Sigmoid colon (tissue), 7 donors: ENCODE measurements at places on chromosomes 12 and 14. TPM values are rescaled to one million over a fixed set of nuclear protein-coding genes. Genes with fewer than 3 reads are reported as not detected.
A peak's percentile ranks its signal among the peaks of the same experiment; 100 is the strongest.

GRCh38 chr12:71460850-71461609 is 21.4 kb downstream of the LGR5 start:
- no peaks in the 10 kb centered on the region for H3K36me3 ChIP-seq
- no peaks in the 10 kb centered on the region for H3K4me1 ChIP-seq
- no peak overlapping the region for H3K27ac ChIP-seq
- no peak for DNase-seq
- H3K27me3 ChIP-seq: no peaks in the 10 kb centered on the region

PPP1R1A gene
- total RNA-seq: 48.9 TPM

DNA sequence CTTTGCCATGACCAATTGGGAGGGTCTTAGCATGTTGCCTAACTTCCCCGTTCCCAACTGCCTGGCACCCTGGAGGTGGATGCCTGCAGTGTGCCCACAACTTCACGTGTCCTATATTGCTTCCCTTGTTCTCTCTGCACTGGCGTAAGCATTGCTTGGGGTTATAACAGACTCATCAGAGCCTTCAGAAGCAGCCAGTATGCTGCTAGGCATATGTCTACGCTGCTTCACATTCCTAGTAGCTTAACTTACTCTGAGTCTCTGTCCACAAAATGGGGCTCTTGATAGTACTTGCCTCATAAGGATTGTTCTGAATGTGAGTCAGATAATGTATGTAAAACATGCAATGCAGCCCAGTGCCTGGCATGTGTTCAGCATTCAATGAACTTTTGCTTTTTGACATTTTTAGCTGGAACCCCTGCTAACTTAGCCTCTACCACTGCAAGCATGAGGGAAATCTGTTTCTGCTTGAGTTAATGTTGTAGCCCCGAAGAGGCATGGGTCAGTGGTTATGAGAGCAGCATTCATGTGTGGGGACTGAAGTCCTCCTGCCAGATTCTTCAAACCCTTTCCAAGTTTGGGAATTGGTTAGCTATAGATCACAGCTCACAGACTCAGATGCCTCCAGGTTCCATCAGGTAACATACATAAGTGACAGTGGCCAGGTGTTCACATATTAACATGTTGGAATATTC is 2.8 kb downstream of the SLC5A8 start:
- H3K4me1 ChIP-seq: no peaks in the 10 kb centered on the region
- H3K36me3 ChIP-seq: no peaks in the 10 kb centered on the region
- H3K27ac ChIP-seq: no peak overlapping the region
- DNase-seq: no peak

DNA sequence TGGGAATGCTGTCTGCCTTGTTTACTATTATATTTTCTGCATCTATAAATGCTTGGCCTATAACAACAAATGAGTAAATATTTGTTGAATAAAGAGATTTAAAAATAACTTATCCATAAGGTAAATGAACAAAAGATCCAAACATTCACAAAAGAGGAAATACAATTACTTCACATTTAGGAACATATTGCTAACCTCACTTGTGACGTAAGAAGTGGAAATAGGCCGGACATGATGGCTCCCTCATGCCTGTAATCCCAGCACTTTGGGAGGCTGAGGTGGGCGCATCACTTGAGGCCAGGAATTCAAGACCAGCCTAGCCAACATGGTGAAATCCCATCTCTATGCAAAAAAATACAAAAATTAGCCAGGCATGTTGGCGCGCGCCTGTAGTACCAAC is 25.7 kb upstream of the CKAP4 start:
- H3K4me3 ChIP-seq: no peak overlapping the region
- H3K4me1 ChIP-seq: no peaks in the 10 kb centered on the region
- H3K27me3 ChIP-seq: no peaks in the 10 kb centered on the region
- H3K27ac ChIP-seq: no peak overlapping the region

DNA sequence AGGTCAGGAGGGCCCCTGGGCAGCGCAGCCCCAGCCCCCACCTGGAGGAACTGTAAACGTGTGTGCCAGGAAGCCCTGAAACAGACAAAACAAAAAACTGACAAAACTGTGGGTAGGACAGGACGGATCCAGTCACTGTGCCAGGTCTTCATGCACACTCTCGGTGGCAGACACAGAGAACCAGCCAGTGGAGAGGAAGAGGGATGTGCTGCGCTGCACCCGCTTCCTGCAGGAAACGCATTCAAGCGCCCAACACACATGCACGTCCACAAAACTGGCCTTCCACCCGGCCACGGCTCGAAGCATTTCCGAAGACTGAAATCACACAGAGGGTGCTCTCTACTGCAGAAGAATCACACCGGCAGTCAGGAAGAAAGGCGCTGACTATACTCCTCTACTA is 16.9 kb downstream of the BRF1 start:
- H3K4me3 ChIP-seq: no peak overlapping the region
- H3K36me3 ChIP-seq: no peaks in the 10 kb centered on the region
- H3K27me3 ChIP-seq: no peaks in the 10 kb centered on the region

HHIPL1 gene
- 10.8 TPM for total RNA-seq

- H3K4me1 ChIP-seq: peaks cover 31% of the 10 kb centered on the region
- H3K27ac ChIP-seq: no peak overlapping the region
- H3K27me3 ChIP-seq: no peaks in the 10 kb centered on the region
- DNase-seq: no peak
Observed at GRCh38 chr12:62716866-62717525, 218.0 kb downstream of the PPM1H start.

GDF3 gene
- not detected for total RNA-seq

- DNase-seq: no peak
- no peaks in the 10 kb centered on the region for H3K27me3 ChIP-seq
- H3K27ac ChIP-seq: peak overlapping the region; percentile 84
- H3K36me3 ChIP-seq: no peaks in the 10 kb centered on the region
- peaks cover 52% of the 10 kb centered on the region for H3K4me1 ChIP-seq
Observed at GRCh38 chr14:50001151-50001998, 108.5 kb downstream of the ARF6 start.

GRCh38 chr12:1429980-1430379 is 164.4 kb downstream of the FBXL14 start:
- no peak overlapping the region for H3K4me3 ChIP-seq
- H3K27me3 ChIP-seq: no peaks in the 10 kb centered on the region
- H3K4me1 ChIP-seq: no peaks in the 10 kb centered on the region

GRCh38 chr12:49098035-49098451 is 3.4 kb upstream of the DHH start:
- H3K27ac ChIP-seq: no peak overlapping the region
- H3K4me1 ChIP-seq: peaks cover 15% of the 10 kb centered on the region
- H3K36me3 ChIP-seq: peaks cover 63% of the 10 kb centered on the region

GRCh38 chr12:102573237-102573636 is 92.9 kb upstream of the IGF1 start:
- H3K4me1 ChIP-seq: no peaks in the 10 kb centered on the region
- H3K27ac ChIP-seq: no peak overlapping the region
- no peaks in the 10 kb centered on the region for H3K36me3 ChIP-seq
- no peaks in the 10 kb centered on the region for H3K27me3 ChIP-seq
- no peak for DNase-seq

GRCh38 chr12:109385339-109386058 is 37.8 kb downstream of the MYO1H start:
- H3K27ac ChIP-seq: peak overlapping the region; percentile 21
- H3K4me1 ChIP-seq: no peaks in the 10 kb centered on the region

DENND5B gene
- total RNA-seq: 19.5 TPM

DNA sequence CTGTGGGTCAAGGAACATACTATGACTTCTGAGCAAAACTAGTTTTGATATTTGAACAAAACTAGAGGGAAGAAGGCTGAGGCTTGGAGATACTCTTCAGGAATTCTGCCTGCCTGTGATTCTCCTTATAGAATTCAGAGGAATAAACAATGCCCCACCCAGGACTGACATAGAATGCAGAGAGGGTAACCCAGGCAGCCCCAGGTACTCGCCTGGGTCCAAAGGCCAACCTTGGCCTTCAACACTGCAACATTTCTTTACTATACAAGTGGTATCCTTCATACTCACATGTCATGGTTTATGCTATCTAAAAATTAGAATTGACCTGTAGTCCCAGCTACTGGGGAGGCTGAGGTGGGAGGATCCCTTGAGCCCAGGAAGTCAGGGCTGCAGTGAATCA is 217.0 kb upstream of the FOXN3 start:
- H3K4me1 ChIP-seq: no peaks in the 10 kb centered on the region
- H3K4me3 ChIP-seq: no peak overlapping the region
- no peak overlapping the region for H3K27ac ChIP-seq
- H3K36me3 ChIP-seq: no peaks in the 10 kb centered on the region

INTS13 gene
- total RNA-seq: 23.5 TPM

CCDC196 gene
- not detected for total RNA-seq

DNA sequence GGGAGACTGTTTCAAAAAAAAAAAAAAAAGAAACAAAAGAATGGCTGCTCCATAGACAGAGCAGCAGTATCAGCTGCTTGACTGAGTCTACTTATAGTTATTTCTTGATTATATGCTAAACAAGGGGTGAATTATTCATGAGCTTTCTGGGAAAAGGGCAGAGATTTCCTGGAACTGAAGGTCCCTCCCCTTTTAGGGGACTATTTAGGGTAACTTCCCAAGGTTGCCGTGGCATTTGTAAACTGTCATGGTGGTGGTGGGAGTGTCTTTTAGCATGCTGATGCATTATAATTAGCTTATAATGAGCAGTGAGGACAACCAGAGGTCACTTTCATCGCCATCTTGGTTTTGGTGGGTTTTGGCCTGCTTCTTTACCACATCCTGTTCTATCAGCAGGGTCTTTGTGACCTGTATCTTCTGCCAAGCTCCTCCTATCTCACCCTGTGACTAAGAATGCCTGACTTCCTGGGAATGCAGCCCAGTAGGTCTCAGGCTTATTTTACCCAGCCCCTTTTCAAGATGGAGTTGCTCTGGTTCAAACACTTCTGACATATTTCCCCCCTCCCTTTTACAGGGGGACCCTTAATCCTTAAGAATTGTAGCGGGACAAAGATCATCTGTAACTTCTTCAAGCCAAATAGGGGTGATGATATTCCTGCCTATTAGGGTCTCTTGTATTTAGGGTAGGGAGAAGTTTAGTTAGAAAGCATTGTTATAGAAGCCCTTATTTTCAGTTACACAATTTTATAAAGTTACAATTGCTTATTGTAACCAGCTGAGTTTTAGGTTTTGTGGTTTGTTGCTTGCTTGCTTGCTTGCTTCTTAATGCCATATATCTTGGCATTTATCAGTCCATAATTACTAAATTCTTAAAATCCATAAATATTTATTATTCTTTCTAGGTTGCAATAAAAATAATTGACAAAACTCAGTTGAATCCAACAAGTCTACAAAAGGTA is 42.5 kb downstream of the MARK3 start:
- H3K4me3 ChIP-seq: no peak overlapping the region

SLC4A8 gene
- total RNA-seq: 0.71 TPM

DNA sequence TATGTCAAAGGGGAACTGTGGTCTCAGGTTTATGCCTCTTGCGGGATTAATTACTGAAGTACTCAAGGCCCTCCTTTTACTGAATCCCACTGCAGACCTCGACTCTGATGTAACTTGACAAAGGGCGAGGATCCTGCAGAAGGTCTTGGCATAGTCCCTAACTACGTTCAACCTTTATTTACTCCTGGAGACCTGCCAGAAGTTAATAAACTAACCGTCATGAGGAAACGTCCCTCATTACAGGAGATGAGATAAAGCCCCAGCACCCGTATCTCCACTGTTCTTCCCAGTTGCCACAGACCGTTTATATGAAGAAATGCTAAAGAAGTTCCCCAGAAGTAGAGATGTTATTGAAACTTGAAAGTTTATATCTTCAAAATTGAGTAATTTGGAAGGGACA is 190.9 kb downstream of the ETV6 start:
- peak overlapping the region; percentile 72 for H3K27ac ChIP-seq
- no peak for DNase-seq
- peaks cover 3% of the 10 kb centered on the region for H3K36me3 ChIP-seq
- no peaks in the 10 kb centered on the region for H3K27me3 ChIP-seq
- H3K4me1 ChIP-seq: peaks cover 63% of the 10 kb centered on the region

DNA sequence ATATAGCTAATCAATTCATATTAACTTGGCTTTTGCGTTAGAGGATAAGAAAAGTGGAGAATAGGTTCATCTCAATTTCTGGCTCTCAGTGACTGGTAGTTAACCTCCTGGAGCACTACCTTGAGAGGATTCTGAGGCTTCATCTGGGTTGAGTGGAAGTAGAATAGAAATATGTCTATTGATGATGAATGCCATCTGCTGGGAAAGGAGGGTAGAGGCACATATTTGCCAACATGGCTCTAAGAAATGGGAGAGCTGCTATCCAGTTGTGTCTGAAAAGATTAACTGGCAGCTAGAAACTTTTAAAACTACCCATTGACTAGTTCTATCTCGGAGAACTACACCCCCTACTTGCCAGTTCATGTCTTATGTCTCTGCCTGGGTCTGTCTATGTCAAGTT is 530.1 kb downstream of the NRXN3 start:
- DNase-seq: no peak
- H3K27ac ChIP-seq: no peak overlapping the region
- H3K36me3 ChIP-seq: no peaks in the 10 kb centered on the region
- H3K4me1 ChIP-seq: no peaks in the 10 kb centered on the region
- H3K4me3 ChIP-seq: no peak overlapping the region
- H3K27me3 ChIP-seq: no peaks in the 10 kb centered on the region

GLIPR1L1 gene
- total RNA-seq: not detected

GRCh38 chr12:131737150-131737827 is 26.4 kb downstream of the SFSWAP start:
- H3K27ac ChIP-seq: no peak overlapping the region
- H3K27me3 ChIP-seq: no peaks in the 10 kb centered on the region
- H3K4me1 ChIP-seq: no peaks in the 10 kb centered on the region
- peaks cover 24% of the 10 kb centered on the region for H3K36me3 ChIP-seq
- no peak overlapping the region for H3K4me3 ChIP-seq

DNA sequence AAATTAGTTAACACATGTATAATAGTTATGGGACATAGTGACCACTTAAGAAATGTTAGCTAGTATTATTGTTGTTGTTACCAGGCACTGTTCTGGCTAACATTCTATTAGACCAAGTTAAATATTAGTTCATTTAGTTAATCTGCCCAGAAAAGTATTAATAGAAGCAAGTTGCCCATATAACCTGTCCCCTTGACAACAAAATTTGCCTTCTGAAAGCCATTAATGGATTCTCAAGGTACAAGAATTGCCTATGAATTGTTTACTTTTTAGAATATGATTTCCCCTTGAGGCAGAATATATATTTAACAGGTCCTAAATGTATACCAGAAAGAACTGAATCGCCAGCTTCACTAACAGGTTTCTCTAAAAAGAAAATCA is 167.3 kb upstream of the TMCC3 start:
- no peaks in the 10 kb centered on the region for H3K27me3 ChIP-seq
- H3K4me1 ChIP-seq: no peaks in the 10 kb centered on the region
- no peaks in the 10 kb centered on the region for H3K36me3 ChIP-seq

- no peaks in the 10 kb centered on the region for H3K36me3 ChIP-seq
- peaks cover 7% of the 10 kb centered on the region for H3K27me3 ChIP-seq
- no peaks in the 10 kb centered on the region for H3K4me1 ChIP-seq
- no peak for DNase-seq
- H3K27ac ChIP-seq: no peak overlapping the region
Observed at GRCh38 chr12:109625131-109625559, 51.6 kb downstream of the MVK start.

GRCh38 chr14:66011855-66012254 is 474.3 kb upstream of the CCDC196 start:
- no peak for DNase-seq
- H3K27me3 ChIP-seq: no peaks in the 10 kb centered on the region
- H3K4me3 ChIP-seq: no peak overlapping the region
- H3K36me3 ChIP-seq: no peaks in the 10 kb centered on the region
- H3K27ac ChIP-seq: no peak overlapping the region

GRCh38 chr12:94284859-94285258 is 136.5 kb downstream of the PLXNC1 start:
- H3K4me3 ChIP-seq: no peak overlapping the region
- no peak overlapping the region for H3K27ac ChIP-seq
- peaks cover 29% of the 10 kb centered on the region for H3K4me1 ChIP-seq
- no peaks in the 10 kb centered on the region for H3K27me3 ChIP-seq
